ENCODE measurements at places on chromosomes 4 and X.
A peak's percentile ranks its signal among the peaks of the same experiment; 100 is the strongest.

DNA sequence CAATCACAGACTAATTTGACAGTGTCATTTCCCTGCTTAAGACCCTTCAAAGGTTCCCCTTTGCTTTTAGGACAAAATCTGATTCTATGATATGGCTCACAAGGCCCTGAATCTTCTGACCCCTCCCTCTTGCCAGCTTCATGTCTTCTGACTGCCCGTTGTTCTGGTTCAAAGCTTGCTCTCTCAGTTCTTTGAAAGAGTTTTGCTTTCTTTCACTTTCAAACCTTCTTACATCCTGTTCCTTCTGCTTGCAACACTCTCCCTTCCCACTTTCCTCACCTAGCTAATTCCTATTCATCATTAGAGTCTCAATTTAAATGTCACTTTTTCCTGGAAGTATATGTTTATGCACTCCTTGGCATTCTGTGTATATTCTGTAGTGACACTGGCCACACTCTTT lies 299.2 kb downstream of the IDS start:
- no peak for DNase-seq

DNA sequence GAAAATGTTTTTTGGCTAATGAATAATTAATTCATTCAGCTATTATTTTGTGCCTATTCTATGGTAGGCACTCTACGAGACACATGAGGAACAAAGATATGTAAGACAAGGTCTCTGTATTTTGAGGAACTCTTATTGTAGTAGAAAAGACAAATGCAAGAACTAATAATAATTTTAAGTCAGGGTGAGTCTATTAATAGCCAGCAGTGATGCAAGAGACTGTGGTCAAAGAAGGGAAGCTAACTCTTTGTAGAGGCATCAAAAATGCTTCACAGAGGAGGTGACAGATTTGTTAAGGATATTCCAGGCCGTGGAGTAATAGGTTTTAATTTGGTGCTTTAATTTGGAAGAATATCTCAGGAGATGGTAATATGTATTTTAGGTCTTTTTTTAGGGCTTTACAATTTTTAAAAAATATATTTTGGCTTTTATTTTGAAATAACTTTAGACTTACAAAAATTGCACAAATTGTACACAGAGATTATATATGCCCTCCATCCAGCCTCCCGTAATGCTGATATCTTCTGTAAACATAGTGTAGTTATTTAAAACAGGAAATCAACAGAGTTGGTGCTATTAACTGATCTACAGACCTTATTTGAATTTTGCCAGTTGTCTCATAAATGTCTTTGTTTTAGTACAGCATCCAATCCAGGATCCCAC lies 48.1 kb downstream of the DCLK2 start:
- DNase-seq: no peak

GRCh38 chr4:76016393-76016792 lies 6.9 kb downstream of the CXCL10 start:
- DNase-seq: peak; percentile 17

DNA sequence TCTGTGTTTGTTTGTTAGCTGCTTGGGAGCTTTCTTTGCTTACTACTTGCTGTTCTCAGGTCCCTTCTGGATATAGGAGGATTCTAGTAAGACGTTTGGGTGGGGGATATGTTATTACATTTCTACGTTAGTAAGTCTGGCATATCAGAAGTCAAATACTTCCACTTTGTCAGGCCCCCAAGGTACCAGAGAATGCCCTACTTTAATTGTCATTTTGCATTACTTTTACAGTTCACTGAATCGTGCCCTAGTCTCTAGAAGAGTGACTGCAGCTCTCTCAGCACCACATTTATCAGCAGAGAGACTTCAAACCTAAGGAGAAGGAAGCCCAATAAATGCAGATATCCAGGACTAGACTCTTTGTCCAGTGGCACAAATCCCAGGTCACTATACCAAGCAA lies 54.4 kb downstream of the PCDH19 start:
- no peak for DNase-seq

GRCh38 chr4:127503111-127503510 lies 129.6 kb upstream of the INTU start:
- DNase-seq: no peak

DNA sequence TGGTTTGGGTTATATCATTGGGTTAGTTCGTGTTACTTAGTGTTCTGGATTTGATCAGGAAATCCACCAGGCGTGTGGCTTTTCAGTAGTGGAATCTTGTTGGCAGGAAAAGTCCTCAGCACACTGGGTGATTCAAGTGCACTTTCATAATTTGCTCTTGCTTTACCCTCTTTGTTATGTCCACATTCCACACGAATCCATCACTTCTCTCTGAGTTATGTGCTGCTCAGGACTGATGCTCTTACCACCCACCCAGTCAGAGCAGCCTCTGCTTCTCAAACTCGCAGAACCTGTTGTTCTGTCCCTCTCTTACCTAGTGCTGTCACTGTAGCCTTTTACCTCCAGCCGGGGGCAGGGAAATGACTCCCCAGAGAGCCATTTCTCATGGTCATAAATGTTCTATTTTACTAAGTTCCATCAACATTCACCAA lies 37.2 kb upstream of the SCRG1 start:
- DNase-seq: no peak

DNA sequence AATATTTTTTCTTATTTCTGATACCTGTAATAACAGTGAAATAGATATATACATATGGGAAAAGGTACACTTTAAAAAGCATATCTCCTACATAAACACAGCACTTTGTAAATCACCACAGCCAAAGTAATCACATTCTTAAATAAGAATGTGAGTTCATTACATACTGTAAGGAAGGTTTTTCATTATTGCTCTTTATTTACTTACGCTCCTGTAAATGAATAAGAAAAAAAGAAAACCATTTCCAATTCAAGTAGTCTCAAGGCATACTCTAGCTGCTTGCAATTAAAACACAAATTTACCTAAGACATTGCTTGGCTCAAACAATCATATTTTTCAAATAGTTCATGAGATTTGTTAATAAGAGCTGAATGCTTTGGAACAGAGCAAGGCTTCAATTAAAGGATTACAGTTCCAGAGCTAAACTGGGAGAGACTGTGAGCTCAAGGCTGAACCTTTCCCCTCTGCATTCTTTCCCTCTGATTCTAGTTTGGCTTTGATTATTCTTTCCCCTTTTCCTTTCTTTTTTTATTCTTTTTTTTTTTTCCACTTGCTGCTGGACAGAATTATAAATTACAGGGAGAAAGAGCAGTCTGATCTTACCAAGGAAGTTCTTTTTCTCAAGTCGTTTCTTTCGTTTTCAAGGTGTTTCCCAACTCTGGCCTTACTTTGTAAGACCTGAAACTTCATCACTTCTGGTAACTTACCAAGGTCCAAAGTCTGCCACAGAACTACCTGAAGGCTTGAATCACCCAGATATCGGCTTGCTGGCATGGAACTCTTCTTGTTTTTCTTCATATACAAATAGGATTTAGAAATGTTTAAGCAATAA lies 278.3 kb downstream of the INPP4B start:
- peak; percentile 95 for DNase-seq

- DNase-seq: no peak
These were observed 7.2 kb downstream of the FAM53A start for GRCh38 chr4:1676605-1677525.

DNA sequence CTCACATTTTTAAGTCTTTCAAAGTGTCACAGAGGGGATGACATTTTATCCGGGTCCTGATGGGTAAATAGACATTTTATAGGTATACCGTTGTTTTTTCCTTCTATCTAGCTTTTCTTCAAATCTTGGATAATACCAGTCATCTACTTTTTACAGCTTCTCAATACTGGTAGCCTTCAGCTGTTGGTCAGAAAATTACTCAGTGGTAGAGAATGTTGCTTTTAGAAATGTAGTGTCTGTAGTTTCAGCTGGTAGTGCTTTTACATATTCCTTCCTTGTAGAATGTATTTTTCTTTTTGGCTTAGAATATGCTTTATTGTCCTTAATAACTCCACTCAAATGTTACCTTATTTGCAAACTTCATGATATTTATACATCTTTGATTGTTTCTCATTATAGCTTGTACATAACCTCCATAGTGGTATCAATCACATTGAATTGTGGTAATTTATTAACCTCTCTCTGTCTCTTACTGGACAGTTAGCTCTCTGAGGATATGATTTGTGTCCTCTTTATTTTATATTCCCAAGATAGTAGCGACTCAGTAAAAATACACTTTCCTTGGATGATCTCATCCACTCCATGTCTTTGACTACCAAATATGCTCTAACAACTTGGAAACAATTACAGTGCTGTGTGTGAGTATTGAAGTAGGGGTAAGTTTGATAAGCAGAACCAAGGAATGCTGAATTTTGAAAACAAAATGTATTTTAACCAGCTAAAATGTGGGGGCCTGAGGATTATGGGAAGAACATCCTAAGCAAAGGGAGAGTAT lies 53.8 kb downstream of the RAP1GDS1 start:
- DNase-seq: no peak

- no peak for DNase-seq
These were observed 24.9 kb downstream of the PCDH7 start for GRCh38 chr4:30744957-30745640.

DNA sequence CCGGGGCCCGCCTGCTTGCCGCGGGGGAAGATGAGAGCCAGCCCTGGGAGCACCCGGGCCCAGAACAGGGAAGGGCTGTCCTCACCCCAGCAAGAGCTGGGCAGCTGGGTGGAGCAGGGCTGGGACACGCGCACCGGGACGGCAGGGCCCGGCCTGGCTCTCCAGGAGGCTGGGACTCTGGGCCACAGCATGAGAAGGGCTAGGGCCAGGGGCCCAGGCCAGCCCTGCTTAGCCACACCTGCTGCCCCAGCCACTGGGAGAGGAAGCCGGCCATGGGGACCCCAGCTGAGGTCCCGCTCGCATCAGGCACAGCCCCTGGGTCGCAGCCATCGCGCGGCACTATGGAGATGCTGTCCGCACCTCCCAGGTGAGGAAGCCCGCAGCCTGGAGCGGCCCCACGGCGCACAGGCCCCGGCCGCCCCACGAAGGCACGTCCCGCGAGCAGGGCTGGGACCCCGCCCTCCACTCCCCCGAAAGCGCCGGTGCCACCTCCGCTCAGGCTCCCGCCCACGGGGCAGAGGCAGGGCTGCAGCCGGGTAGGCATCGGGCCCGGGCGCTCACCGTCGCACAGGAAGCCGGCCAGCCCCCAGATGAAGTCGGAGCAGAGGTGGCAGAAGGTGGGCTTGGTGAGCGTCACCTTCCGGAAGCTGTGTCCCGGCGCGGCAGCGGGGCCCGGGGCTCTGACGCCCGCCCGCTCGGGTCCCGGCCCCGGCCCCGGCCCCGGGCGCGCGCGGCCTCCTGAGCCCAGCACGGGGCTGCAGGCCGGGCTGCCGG lies 531 bp downstream of the DGKQ start:
- peak; percentile 49 for DNase-seq

- no peak for DNase-seq
These were observed 171.6 kb upstream of the MAP3K15 start for GRCh38 chrX:19686876-19687275.

DNA sequence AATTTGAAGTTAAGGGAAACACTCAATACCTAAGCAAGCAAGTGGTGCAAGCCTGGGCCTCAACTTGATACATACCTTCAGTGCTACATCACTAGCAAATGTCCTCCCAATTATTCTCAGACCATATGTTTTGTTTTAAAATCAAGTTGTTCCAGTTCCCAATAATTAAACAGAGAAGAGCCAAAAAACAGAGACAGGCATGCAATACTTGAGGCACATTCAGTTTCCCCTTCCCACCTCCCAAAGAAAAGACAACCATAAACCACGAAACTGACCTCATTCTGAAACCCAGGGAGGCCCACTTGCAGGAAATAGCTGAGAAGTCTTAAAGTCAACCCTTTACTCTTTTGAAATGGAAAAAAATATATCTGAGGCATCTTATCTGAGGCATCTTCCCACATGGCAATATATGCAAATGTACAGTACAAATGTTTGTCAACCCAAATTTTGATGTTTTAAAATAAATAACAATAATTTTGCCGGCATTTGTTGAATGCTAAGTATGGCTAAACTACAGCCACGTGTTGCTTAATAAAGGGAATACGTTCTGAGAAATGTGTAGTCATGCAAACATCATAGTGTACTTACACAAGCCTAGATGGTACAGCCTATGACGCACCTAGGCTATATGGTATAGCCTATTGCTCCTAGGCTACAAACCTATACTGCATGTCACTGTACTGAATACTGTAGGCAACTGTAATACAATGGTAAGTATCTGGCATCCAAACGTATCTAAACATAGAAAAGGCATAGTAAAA lies 147.5 kb downstream of the TSPAN5 start:
- DNase-seq: no peak

GRCh38 chr4:172953896-172954568 lies 214.6 kb upstream of the GALNT7 start:
- peak; percentile 51 for DNase-seq

Data from small intestine (tissue), 16 donors.